Iris pigment epithelial cell (primary cell): ENCODE measurements at places on chromosomes 5 and 9.

- DNase-seq: no peak
These were observed 1.5 kb downstream of the CACNA1B start for GRCh38 chr9:137879052-137879451.

GRCh38 chr5:145824040-145824439 is 11.1 kb downstream of the PRELID2 start:
- peak; percentile 55 for DNase-seq

- peak; percentile 85 for DNase-seq
These were observed 654.2 kb downstream of the TLE1 start for GRCh38 chr9:81035171-81035570.

DNA sequence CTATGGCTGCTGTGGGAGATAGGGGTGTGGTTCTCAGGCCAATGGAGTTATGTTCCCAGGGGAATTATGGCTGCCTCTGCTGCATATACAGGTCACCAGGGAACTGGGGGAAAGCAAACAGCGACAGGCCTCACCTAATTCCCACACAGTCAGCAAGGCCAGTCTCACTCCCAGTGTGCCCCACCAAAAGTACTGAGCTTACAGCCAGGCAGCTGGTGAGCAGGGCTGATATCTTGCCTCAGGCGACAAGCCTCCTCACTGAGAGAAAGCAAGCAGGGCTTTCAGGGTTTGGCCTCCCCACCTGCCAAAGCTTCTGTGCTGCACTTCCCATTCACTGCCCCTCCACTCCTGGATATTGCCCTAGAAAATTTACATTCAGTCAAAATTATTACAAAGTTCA is 273.8 kb upstream of the TARS1 start:
- no peak for DNase-seq

- DNase-seq: peak; percentile 47
These were observed 679 bp downstream of the DOLK start for GRCh38 chr9:128946571-128947276.

DNA sequence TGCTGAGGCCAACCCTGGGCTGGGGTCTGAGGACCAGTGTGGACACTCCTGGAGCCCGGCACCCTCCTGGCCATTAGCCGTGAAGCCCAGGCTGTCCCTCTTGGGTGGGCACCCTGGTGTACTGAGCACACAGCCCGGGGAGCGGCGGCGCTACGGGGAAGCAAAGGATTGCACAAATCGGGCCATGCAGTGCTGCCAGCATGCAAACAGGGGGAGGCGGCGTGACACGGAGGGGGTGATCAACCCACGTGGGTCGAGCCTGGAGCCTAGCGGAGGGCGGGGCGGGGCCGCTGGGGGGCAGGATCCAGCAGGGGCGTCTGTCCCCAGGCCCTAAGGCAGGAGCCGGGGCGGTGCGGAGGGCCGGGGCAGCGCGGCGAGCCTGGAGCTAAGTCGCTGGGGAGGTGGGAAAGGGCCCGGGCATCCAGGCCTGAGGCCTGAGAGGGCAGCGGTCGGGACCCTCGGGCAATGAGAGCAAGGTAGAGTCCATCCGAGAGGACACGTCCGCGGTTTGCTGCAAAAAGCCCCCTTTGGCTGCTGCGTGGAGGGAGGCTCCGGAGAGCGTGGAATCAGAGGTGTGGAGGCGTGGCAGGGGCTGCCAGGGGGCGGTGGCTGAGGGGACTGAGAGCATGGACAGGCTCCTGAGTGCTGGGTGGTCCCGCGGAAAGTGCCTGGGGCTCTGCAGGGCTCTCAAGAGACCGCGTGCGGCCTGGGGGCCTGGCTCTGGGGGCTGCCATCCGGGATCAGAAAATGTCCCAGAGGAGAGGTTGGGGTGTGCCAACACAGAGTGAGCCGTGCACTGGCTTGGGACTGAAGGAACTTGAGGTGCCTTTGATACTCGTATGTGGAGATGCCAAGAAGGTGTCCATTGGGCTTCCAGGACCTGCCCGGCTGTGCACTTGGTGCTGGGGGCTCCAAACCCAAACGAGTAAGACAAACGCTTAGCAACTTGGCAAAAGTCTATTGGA is 94.2 kb downstream of the BARX1 start:
- DNase-seq: no peak

- DNase-seq: no peak
These were observed 20.8 kb upstream of the ANXA6 start for GRCh38 chr5:151178372-151178771.

- peak; percentile 86 for DNase-seq
These were observed 661.4 kb upstream of the KLF4 start for GRCh38 chr9:108150736-108151586.

DNA sequence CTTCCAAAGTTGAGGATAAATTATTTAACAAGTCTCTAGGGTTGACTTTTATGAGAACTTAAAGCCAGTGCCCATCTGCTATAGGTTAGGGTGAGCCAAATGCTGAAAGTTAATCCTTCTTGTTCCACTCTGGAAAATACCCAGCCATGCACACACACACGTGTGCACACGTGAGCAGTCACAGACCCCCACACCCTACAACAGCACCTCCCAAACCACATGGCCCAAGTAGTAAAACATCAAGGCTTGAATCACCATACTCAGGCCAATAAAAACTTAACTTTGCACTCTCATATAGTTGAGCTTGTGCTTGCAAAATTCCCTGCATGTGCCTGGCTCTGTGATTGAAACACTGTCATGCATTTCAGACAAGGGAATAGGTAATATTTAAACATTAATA is 467.6 kb downstream of the ARHGEF28 start:
- no peak for DNase-seq

- DNase-seq: peak; percentile 19
These were observed 482 bp downstream of the TESK1 start for GRCh38 chr9:35605351-35606137.

- peak; percentile 63 for DNase-seq
These were observed 154.6 kb downstream of the FSTL4 start for GRCh38 chr5:133457439-133458355.

GRCh38 chr9:127519301-127520166 is 68.2 kb downstream of the LRSAM1 start:
- peak; percentile 99 for DNase-seq

DNA sequence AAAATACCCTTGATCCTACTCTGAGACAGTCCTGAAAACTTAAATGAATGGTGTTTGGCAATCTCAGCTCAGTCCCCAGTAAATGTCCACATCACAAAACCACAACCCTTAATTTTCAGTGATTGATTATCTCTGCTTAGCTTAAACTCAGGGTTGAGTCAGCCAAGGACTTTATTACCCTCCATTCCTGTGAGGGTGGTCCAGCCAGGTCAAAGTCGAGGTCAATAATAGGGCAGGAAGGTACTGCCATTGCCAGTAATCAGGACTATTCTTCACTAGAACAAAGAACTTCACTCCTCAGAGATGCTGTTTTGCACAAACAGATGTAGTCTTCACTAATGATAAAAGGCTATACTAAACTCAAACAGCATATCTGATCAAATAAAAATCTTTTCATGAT is 499.4 kb downstream of the ISL1 start:
- no peak for DNase-seq

DNA sequence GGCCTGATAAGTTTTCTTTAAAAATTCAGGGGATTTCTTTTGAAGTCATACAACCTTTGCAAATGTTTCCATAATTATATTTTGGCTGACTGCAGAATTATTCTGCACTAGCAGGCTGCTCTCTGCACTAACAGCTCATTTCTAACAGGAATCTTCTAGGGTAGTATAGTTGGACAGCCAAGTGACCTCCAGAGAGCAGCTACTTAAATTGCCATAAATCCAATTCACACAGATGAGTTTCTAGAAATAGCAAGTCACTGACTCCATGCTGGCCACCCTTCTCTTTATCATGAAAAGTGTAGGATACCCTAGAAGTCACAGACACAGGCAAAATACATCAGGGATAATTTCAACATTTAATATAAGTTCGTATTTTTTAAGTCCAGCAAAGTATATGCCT is 110.9 kb upstream of the TARS1 start:
- no peak for DNase-seq

DNA sequence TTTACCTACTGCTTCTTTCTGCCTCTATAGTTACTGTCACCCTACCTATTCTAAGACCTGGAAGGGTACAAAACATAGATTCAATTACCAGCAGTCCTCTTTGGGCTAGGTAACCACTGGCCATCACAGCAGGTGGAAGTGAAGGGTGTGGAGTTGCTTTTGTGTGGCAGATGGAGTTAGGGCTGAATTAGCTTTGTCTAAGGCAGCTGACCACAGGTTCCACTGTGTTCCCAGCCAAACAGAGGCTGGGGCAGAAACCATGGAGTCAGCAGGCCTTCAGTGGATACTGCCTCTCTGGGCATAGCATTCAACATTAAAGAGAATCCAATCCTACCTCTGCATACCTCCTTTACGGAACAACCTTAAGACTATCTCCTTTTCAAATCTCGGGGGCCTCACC is 254.2 kb downstream of the RFX3 start:
- DNase-seq: no peak

- DNase-seq: no peak
These were observed 26.9 kb downstream of the COL15A1 start for GRCh38 chr9:98970532-98971041.

DNA sequence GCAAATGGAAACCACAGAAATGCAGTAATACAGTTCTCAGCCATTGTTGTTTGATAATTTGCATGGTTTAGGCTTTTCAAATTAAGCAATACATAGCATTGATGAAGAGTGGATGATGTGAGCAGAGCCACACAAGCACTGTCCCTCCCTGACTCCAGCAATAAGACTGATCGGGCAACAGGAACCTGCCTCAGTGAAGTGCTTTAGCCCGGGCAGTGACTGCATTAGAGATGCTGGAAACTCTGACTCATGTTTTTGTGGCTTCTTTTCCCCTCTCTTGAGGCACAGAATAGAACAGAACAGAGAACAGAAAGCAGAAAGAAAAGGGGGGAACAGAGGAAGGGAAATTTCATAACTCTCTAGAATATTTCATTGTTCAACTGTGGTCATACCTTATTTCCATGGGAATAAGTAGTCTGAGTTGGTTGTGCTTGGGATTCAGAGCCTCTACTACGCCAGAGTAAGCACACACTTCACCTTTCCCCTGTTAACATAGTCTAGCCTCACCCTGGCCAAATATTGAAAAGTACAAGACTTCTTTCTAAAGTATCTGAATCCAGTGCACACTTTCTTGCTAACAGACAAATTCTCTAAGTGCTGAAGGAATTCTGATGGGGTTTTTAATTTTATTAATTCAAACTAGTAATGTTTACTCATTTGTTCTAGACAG is 164.8 kb upstream of the VCAN start:
- peak; percentile 96 for DNase-seq

DNA sequence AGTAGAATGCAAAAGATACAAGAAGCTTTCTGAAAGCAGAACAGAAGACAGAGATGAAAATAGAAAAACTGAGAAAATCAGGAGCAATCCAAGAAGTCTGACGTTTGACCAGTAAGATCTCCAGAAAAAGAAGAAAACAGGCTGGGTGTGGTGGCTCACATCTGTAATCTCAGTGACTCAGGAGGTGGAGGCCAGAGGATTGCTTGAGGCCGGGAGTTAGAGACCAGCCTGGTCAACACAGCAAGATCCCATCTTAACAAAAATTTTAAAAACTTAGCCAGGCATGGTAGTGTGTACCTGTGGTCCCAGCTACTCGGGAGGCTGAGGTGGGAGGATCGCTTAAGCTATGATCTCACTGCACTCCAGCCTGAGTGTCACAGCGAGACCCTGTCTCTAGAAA is 15.9 kb downstream of the RETREG1 start:
- no peak for DNase-seq

- no peak for DNase-seq
These were observed 531.8 kb upstream of the DAP start for GRCh38 chr5:11292648-11293356.

GRCh38 chr5:68771221-68771620 is 322.6 kb upstream of the SLC30A5 start:
- DNase-seq: no peak

- DNase-seq: no peak
These were observed 122.7 kb upstream of the RASEF start for GRCh38 chr9:83185488-83186154.

DNA sequence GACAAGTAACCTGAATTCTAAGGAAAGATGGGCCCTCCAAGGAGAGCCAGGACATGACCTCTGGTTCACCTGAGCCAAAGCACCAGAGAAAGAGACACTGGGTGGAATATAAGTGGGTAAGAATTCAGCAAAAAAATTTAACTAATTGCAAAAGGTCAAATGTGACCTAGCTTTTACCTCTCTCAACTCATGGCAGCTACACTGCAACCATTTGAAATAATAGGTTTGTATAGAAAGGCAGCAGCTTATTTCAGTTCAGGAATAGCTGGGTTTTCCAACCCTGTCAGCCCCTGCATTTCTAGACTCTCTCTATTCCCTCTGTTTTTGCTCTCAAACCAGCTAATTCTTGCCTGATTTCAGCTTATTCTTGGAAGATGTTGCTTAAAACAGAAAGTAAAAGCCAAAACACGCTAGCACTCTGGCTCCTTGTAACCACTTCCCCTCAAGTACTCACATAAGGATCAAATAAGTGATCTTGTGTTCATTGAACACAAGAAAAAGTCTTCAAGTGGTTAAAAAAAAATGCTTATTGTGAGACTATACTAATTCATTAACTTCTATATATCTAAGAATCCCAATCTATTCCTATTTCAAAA is 101.1 kb upstream of the NR4A3 start:
- peak; percentile 14 for DNase-seq

DNA sequence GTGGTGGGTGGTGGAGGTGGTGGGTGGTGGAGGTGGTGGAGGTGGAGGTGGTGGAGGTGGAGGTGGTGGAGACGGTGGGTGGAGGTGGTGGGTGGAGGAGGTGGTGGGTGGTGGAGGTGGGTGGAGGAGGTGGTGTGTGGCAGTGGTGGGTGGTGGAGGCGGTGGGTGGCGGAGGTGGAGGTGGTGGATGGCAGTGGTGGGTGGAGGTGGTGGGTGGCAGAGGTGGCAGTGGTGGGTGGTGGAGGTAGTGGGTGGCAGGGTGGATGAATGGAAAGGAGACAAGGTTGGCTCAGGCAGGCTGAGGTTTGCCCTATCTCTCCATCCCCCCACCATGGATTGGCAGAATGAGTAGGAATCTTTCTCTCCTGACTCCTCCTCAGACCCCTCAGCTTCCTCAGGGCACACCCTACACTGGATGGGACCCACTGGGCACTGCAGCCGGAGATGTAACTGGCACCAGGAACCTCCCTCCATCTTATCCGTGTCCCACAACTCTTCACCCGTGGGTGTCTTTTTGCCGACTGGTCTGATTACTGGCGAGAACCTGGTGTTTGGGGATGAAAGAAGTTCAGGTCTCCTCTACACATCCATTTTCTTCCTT is 166.3 kb downstream of the C9orf50 start:
- no peak for DNase-seq

GRCh38 chr5:150209099-150209635 is 19.3 kb downstream of the SLC6A7 start:
- DNase-seq: peak; percentile 26

- DNase-seq: no peak
These were observed 7.0 kb upstream of the MOCS2 start for GRCh38 chr5:53116597-53116996.

- peak; percentile 57 for DNase-seq
These were observed 68.7 kb upstream of the ZNF618 start for GRCh38 chr9:113807173-113808061.

DNA sequence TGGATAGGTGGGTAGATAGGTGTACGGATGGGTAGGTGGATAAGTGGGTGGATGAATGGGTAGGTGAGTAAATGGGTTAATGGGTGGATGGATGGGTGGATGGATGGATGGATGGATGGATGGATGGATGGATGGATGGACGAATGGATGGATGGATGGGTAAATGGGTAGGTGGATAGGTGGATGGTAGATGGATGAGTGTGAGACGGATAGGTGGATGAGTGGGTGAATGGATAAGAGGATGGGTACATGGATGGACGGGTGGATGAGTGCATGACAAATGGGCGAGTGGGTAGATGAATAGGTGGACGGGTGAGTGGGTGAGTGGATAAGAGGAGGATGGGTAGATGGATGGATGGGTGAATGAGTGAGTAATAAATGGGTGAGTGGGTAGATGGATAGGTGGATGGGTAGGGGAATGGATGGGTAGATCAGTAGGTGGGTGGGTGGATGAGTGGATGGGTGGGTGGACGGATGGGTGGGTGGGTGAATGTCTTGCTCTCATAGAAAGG is 179.2 kb downstream of the FGF18 start:
- no peak for DNase-seq
